ENCODE measurements at places on chromosomes 2 and 18. TPM values are rescaled to one million over a fixed set of nuclear protein-coding genes. Genes with fewer than 3 reads are reported as not detected.

The MROH2A gene
- 0.16 TPM for polyA plus RNA-seq

The TMEM247 gene
- polyA plus RNA-seq: not detected

The KCNG2 gene
- polyA plus RNA-seq: not detected

The CYS1 gene
- 89.9 TPM for polyA plus RNA-seq

The NYAP2 gene
- not detected for polyA plus RNA-seq

The ARID5A gene
- 4.1 TPM for polyA plus RNA-seq

The SIX3 gene
- not detected for polyA plus RNA-seq

The ACTG2 gene
- polyA plus RNA-seq: 0.93 TPM

The CRYGC gene
- polyA plus RNA-seq: not detected

The SERPINB11 gene
- not detected for polyA plus RNA-seq

The COX7A2L gene
- 223 TPM for polyA plus RNA-seq

The DCDC2C gene
- polyA plus RNA-seq: 0.31 TPM

The GALR1 gene
- polyA plus RNA-seq: 0.06 TPM

The TMEM169 gene
- polyA plus RNA-seq: 15.8 TPM

The EHD3 gene
- 33.3 TPM for polyA plus RNA-seq

The APOB gene
- polyA plus RNA-seq: 2.2 TPM

The CERKL gene
- polyA plus RNA-seq: 18.3 TPM

The LOXHD1 gene
- 0.72 TPM for polyA plus RNA-seq

The MC2R gene
- polyA plus RNA-seq: not detected

The GPR35 gene
- polyA plus RNA-seq: 1.2 TPM

The CFAP65 gene
- 0.34 TPM for polyA plus RNA-seq

The FN1 gene
- polyA plus RNA-seq: 589 TPM

The MYCN gene
- polyA plus RNA-seq: 28.5 TPM

The SAP130 gene
- polyA plus RNA-seq: 29.1 TPM

The ZNF385B gene
- polyA plus RNA-seq: 14.4 TPM

The TTC31 gene
- 24.9 TPM for polyA plus RNA-seq

The DUSP2 gene
- 3.2 TPM for polyA plus RNA-seq

The CENPA gene
- polyA plus RNA-seq: 13.6 TPM

The PID1 gene
- polyA plus RNA-seq: 5.7 TPM

The OST4 gene
- polyA plus RNA-seq: 229 TPM

The CCT4 gene
- 190 TPM for polyA plus RNA-seq

The NIF3L1 gene
- polyA plus RNA-seq: 53.6 TPM

The XRCC5 gene
- polyA plus RNA-seq: 409 TPM

The SOX11 gene
- 16.7 TPM for polyA plus RNA-seq

The UGT1A4 gene
- polyA plus RNA-seq: not detected

The XIRP2 gene
- polyA plus RNA-seq: 0.10 TPM

The SERPINB3 gene
- not detected for polyA plus RNA-seq

The GALNT14 gene
- polyA plus RNA-seq: 48.7 TPM

The DNER gene
- polyA plus RNA-seq: 67.7 TPM

The ETAA1 gene
- polyA plus RNA-seq: 28.2 TPM

The MYO5B gene
- 29.9 TPM for polyA plus RNA-seq

The ALPP gene
- not detected for polyA plus RNA-seq
